ENCODE measurements at places on chromosomes 7 and 10. TPM values are rescaled to one million over a fixed set of nuclear protein-coding genes. Genes with fewer than 3 reads are reported as not detected.

TMEM60 gene
- total RNA-seq: 12.7 TPM

DNA sequence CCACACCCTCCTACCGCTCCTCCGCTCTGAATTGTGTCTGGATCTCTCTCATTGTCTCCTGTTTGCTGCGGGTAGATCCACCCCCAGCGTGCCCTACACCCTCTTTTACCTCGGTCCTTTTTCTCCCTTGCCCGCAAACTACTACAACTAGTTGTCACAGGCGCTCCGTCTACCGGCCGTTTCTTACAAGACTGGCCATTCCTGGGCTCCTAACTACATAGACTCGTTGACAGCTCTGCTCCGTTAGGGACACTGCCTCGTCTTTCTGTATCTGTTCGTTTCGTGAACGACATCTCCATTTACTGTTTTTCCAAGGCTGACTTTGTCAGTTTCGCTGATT, 786 bp downstream of the TAF3 start:
- no peak for DNase-seq

DNA sequence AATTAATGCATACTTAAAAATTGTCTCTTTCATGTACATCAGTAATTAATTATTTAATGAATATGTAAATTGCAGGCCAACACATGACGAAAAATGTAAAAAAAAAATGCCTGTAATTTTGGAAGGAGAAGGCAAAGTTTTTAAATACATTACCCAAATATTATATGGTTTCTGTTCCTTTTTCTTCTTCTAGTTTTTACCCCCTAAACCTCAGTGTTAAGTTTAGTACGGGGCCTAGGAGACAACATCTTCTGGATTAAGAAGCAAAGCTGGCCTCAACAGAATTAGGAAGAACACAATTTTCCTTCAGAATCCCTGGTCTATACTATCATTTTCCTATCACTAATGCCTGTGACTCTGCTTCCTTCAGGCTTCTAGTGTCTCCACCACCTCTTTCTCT, 459.3 kb upstream of the NRP1 start:
- DNase-seq: no peak

ZNF485 gene
- 4.5 TPM for total RNA-seq
